Central memory CD4-positive, alpha-beta T cell (primary cell): ENCODE measurements at places on chromosomes 2 and 18.

DNA sequence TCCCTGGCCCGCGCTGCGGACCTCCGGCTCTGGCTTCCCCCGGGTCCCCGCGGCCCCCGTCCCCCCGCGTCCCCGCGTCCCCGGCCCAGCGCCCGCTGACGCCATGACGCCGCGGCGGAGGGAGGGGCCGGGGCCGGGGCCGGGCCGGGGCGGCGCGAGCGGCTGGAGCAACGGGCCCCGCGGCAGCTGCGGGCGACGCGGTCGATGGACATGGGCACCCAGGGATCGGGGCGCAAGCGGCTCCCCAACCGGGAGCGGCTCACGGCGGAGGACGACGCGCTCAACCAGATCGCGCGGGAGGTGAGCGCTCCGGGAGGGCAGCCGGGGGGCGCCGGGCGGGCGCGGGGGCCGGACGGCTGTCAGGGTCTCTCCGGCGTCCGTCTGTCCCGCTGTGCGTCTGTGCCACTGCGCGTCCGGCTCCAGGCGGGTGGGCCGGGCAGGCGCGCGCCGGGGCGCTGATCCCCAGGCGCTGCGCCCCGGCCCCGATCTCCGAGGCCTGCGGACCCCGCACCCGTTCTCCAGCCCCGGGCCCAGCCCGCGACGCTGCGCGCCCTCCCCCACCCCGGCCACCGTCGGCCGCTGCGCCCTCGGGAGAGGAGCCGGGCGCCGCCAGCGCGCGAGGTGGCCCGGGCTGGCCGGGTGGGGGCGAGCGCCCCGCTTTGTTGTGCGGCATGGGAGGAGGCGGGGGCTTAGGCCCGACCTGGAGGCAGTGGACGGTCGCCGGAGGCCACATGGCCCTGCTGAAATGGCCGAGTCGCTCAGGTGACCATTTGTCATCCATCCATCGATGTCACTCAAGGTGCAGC lies at the start of gene LRRFIP1:
LRRFIP1 (plus strand) TSS at position 147 of the 806 bp plus-strand sequence; CDS start at position 205, 58 bp downstream.
- no peak for DNase-seq

GRCh38 chr2:179440642-179441251 lies 176.1 kb upstream of the SESTD1 start:
- no peak for DNase-seq

GRCh38 chr18:45760462-45761036 lies 36.6 kb downstream of the SLC14A1 start:
- no peak for DNase-seq

- no peak for DNase-seq
Observed at GRCh38 chr2:86283411-86284030, 53.9 kb downstream of the REEP1 start.

DNA sequence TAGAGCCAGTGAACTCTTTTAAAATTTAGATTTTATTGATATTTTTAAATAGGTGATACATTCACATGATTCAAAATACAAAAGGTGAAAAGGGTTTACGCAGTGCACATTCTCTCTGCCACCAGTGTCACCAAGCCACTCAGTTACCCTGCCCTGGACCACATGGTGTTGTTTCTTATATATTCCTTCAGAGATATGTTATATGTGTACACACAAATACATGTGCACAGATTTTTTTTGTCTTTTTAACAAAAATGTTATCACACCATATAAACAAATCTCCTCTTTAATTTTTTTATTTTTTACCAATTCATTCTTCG lies 26.2 kb downstream of the SERPINB4 start:
- no peak for DNase-seq

DNA sequence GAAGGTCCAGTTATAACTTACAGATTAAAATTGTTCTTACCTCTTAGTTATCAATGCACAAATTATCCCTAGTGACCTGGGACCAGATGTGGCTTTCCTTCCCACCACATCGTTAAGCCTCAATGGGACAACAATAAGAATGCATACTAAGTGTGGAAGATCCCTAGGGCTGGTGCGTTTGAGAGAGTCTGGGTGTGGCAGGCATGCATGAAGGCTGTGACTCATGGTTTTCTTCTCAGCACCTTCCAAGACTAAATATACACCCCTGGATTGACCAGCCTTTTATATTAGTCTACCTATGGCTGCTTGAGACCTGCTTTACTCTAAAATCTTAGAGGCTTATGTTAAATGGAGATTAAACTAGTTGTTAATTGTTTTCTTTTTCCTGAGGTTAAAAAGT lies 261.7 kb upstream of the SLC14A2 start:
- DNase-seq, result no peak

DNA sequence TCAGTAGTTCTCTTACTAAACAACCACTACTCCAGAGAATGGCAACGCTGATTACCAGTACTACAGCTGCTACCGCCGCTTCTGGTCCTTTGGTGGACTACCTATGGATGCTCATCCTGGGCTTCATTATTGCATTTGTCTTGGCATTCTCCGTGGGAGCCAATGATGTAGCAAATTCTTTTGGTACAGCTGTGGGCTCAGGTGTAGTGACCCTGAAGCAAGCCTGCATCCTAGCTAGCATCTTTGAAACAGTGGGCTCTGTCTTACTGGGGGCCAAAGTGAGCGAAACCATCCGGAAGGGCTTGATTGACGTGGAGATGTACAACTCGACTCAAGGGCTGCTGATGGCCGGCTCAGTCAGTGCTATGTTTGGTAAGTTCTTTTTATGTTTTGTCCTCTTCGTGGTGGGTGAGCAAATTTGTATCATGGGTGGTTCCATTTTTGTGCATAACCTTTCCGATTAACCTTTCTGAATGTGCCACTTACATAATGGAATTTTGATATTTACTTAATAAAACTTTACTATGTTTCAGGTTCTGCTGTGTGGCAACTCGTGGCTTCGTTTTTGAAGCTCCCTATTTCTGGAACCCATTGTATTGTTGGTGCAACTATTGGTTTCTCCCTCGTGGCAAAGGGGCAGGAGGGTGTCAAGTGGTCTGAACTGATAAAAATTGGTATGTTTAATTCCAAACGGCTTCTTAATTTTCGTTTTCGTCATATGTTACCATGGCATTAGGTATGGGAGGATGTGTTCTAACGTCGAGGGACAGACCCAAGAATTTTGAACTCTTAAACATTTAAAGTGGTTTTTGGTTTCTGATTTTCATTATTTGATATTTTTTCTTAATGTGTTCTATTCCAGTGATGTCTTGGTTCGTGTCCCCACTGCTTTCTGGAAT lies 1.3 kb downstream of the SLC20A1 start:
- DNase-seq, result no peak

- no peak for DNase-seq
Observed at GRCh38 chr18:55663891-55664290, 75.9 kb upstream of the TCF4 start.

DNA sequence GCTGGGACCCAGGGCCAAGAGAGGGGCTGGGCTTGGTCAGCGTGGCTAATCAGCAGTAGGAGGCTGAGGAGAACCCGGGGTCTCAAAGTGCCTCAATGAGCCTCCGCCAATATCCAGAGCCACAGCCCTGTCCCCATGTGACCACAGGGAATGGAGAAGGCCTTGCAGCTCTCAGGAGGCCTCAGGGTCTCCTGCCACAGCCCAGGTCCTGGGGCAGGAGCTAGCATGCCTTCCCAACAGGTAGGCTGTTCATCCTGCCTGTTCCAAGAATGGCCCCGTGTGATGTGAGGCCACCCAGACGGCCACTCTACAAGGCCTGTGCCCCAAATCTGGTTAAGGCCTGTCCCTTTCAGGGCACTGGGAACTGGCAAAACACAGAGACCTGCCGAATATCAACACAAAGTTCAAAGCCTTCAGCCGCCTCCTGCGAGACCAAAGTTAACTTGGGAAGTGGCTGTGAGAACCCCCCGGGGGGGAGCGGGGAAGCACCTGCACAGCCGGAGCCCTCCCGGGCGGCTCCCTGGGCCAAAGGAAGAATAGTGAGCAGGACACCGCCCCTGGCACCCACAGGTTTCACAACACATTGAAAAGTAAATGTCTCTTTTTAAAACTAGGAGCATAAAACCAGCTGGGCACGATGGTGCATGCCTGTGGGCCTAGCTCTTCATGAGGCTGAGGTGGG lies 4.5 kb upstream of the LIMS2 start:
- DNase-seq, result no peak

DNA sequence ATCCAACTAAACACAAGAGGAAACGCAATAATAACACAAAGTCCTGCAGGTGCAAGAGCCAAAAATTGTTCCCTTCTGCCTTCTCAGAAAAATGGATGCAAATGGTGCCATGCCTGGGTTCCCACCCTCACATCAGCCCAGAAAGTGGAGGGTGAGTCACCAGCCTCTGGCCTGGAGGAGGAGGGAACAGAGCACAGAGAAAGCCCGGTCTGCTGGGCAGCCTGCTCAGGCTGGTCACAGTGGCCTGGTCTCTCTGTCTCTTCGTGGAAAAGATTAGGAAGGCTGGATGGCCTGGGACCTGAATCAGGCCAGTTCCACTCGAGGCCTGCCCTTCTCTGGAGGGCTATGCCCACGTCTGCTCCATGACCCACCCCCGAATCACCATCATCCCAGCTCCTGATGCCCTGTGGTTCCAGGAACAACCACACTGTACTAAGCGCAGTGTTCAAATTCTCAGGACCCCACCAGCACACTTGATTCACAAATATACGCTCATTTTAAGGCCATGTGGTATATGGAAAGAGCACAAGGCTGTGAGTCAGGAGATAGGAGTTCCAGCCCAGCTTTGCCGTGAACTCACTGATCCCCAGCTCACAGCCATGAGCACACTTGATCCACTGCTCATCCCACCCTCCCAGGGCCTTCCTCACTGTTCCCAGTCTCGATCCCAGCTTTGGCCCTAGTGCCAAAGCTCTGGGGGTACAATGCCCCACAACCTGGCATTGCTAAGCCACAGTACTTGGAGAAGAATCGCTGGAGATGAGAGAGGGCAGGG lies 82.1 kb downstream of the ZBTB7C start:
- no peak for DNase-seq

- no peak for DNase-seq
Observed at GRCh38 chr2:111194835-111195621, 74.3 kb downstream of the BCL2L11 start.
